ENCODE measurements at places on chromosomes 16 and 17. TPM values are rescaled to one million over a fixed set of nuclear protein-coding genes. Genes with fewer than 3 reads are reported as not detected.

DNA sequence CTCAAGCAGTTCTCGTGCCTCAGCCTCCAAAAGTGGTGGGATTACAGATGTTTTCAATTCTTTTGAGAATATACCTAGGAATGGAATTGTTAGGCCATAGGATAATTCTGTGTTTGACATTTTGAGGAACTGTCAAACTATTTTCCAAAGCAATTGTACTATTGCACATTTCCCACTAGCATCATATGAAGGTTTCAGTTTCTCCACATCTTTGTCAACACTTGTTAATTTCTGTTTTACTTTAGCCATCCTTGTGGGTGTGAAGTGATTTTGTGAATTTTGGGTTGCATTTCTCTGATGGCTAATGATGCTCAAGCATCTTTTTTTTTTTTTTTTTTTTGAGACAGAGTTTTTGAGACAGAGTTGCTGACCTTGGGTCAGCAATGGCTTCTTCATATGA, 6.2 kb downstream of the NT5M start:
- no peaks in the 10 kb centered on the region for H3K36me3 ChIP-seq
- no peak overlapping the region for H3K27ac ChIP-seq
- no peak overlapping the region for H3K4me3 ChIP-seq

DNA sequence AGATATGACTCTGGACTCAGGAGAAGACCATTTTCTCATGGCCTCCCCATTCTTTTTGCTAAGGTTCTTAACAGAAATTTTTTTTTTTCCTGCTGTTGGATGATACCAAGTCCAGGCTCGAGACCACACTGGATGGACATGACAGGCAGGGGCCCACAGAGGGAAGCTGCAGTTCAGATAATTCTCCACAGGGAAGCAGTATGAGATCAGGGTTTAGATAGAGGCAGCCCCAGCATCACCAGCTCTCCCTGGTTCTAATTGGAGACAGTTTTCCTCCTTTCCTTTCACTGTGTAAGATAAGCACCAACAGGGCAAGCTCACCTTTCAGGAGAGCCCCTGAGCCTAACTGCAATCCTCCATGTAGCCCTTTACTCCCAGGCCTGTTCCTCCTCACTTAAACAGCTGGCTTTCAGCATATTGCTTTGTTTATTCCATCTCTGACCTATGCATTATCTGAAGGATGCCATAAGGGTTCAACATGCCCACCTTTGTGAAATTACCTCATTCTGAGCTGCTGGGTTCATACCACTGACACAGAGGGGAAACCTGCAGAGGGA, 108.1 kb downstream of the SNX11 start:
- no peaks in the 10 kb centered on the region for H3K36me3 ChIP-seq
- DNase-seq = peak; percentile 87
- H3K4me3 ChIP-seq = no peak overlapping the region
- no peak overlapping the region for H3K27ac ChIP-seq
- peaks cover 10% of the 10 kb centered on the region for H3K4me1 ChIP-seq

CLDN7 gene
- 149 TPM for total RNA-seq

TBC1D3I gene
- 0.50 TPM for total RNA-seq

UTS2R gene
- not detected for total RNA-seq
